ENCODE measurements at places on chromosomes 1 and 21. TPM values are rescaled to one million over a fixed set of nuclear protein-coding genes. Genes with fewer than 3 reads are reported as not detected.

GRCh38 chr1:193763266-193763665, 576.9 kb upstream of the B3GALT2 start:
- H3K27ac ChIP-seq = no peak overlapping the region
- H3K4me1 ChIP-seq = peaks cover 8% of the 10 kb centered on the region
- no peak for ATAC-seq
- H3K4me3 ChIP-seq = no peak overlapping the region
- H3K27me3 ChIP-seq = no peaks in the 10 kb centered on the region

The RGS21 gene
- not detected for total RNA-seq

GRCh38 chr1:24409535-24409934, 4.0 kb downstream of the STPG1 start:
- H3K4me3 ChIP-seq = no peak overlapping the region
- H3K27ac ChIP-seq = no peak overlapping the region

DNA sequence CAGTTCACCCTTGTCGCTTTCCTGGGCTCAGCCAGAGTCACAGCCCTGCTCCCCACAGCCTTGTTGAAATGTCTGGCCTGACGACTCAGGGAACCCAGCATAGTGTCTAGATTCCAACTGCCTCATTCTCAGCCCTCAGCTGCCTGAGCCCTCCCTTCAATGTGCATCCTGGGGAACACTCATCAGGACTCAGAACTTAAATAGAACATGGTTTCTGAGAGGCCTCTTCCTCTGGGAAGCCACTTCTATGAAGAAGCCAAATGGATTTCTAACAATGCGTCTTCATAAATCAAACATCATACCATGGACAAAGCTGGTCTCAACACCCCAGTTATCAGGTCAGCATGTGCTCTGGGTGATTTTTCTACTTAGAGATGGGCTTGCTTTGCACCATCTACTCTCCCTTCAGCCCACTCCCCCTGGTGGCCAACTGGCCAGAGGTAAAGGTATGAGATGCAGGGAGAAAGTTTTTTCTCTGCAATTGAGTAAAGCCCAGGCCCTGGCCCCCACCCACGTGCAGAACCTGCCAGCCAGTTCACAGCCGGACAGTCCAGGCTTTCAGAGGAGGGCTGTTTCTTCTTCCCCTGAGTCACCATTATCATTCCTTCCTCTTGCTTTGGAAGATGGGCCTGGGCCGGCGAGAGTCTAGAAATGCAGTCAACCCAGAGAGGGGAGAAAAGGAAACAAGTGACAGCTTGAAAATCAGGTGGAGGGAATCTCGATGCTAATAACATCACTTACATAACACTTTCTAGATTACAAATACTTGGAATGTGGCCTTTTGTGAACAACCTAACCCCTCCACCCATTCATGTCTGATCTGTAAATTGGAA, 32.1 kb downstream of the CD244 start:
- ATAC-seq = no peak
- H3K27me3 ChIP-seq = no peaks in the 10 kb centered on the region
- no peak overlapping the region for H3K4me3 ChIP-seq
- H3K36me3 ChIP-seq = no peaks in the 10 kb centered on the region

GRCh38 chr21:25300632-25301031, 306.6 kb downstream of the MRPL39 start:
- no peak for ATAC-seq
- H3K27ac ChIP-seq = no peak overlapping the region
- no peaks in the 10 kb centered on the region for H3K27me3 ChIP-seq
- no peaks in the 10 kb centered on the region for H3K36me3 ChIP-seq
- no peaks in the 10 kb centered on the region for H3K4me1 ChIP-seq
- H3K4me3 ChIP-seq = no peak overlapping the region

- no peaks in the 10 kb centered on the region for H3K27me3 ChIP-seq
- ATAC-seq = no peak
- no peaks in the 10 kb centered on the region for H3K4me1 ChIP-seq
- peak overlapping the region; percentile 48 for H3K27ac ChIP-seq
- H3K36me3 ChIP-seq = no peaks in the 10 kb centered on the region
Observed at GRCh38 chr1:221575605-221576004, 166.3 kb downstream of the DUSP10 start.

The TTC34 gene
- total RNA-seq = 0.27 TPM

DNA sequence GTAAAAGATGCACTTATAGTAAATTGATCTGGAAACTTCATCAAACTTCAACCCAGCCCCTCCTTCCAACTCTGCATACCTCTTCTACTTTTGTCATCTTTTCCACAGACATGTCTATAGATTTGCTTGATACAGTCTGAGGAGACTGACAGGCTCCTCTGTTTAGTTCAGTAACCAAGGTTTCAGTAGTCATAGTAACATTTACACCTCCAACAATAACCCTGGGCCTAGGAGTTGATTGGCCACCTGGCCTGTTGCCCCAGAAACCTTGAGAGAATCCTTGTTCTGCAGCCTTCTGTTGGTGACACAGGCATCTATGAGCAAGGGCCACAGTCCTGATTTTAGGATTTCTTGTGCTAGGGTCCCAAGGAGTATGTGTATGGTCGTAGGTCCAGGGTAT, at the start of gene CFAP141:
TSS of gene CFAP141 (minus strand) at position 138 of the 400 bp plus-strand sequence. CDS start at position 112, 26 bp downstream.
- H3K27ac ChIP-seq = no peak within 1 kb of the TSS
- ATAC-seq = no peak
- no peak within 1 kb of the TSS for H3K4me3 ChIP-seq
- no peaks in the 10 kb centered on the region for H3K4me1 ChIP-seq

GRCh38 chr21:14376854-14377253, 6.1 kb downstream of the HSPA13 start:
- no peak overlapping the region for H3K27ac ChIP-seq
- H3K36me3 ChIP-seq = no peaks in the 10 kb centered on the region
- no peaks in the 10 kb centered on the region for H3K27me3 ChIP-seq

DNA sequence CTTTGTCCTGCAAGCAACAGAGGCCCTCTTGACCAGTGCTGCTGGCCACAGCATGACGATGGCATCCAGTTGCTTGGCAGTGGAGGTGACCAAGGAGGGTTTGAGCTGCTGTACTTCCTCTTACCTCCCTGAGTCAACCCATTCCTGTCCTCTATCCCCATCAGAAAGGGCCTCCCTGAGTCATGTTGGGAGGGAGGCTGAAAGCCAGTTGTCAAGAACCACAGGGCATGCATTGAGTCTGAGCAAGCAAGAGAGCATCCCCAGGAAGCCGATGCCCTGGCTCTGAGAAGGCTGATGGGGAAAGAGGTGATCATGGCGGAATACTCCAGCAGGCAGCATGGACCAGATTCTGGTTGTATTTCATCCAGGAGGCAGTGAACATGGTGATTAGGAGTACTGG, 69.6 kb downstream of the LACTBL1 start:
- no peaks in the 10 kb centered on the region for H3K27me3 ChIP-seq
- ATAC-seq = no peak
- no peak overlapping the region for H3K27ac ChIP-seq
- H3K4me3 ChIP-seq = no peak overlapping the region
- H3K4me1 ChIP-seq = no peaks in the 10 kb centered on the region

The SLAMF9 gene
- total RNA-seq = not detected

- H3K4me3 ChIP-seq = peak within 1 kb of the TSS; percentile 74
Observed at GRCh38 chr1:109655615-109656519, at the start of gene GSTM4. Gene GSTM4 (plus strand): TSS chr1:109656099. CDS start chr1:109656390, 291 bp downstream.

The SON gene
- 134 TPM for total RNA-seq

- H3K4me1 ChIP-seq = no peaks in the 10 kb centered on the region
- H3K27me3 ChIP-seq = no peaks in the 10 kb centered on the region
- H3K4me3 ChIP-seq = no peak overlapping the region
- ATAC-seq = no peak
- H3K36me3 ChIP-seq = no peaks in the 10 kb centered on the region
Observed at GRCh38 chr1:222523852-222524251, 24.1 kb downstream of the HHIPL2 start.

- no peak for ATAC-seq
- H3K36me3 ChIP-seq = no peaks in the 10 kb centered on the region
- H3K27ac ChIP-seq = no peak overlapping the region
- no peak overlapping the region for H3K4me3 ChIP-seq
- no peaks in the 10 kb centered on the region for H3K27me3 ChIP-seq
Observed at GRCh38 chr1:229199261-229200243, 71.4 kb upstream of the RAB4A start.

GRCh38 chr1:111734856-111735255, 4.3 kb downstream of the INKA2 start:
- no peak overlapping the region for H3K4me3 ChIP-seq
- ATAC-seq = no peak
- H3K4me1 ChIP-seq = peaks cover 53% of the 10 kb centered on the region
- peak overlapping the region; percentile 72 for H3K27ac ChIP-seq

The TTC22 gene
- total RNA-seq = not detected

The NR1I3 gene
- not detected for total RNA-seq

The LINGO4 gene
- not detected for total RNA-seq

The ADORA1 gene
- 2.7 TPM for total RNA-seq

DNA sequence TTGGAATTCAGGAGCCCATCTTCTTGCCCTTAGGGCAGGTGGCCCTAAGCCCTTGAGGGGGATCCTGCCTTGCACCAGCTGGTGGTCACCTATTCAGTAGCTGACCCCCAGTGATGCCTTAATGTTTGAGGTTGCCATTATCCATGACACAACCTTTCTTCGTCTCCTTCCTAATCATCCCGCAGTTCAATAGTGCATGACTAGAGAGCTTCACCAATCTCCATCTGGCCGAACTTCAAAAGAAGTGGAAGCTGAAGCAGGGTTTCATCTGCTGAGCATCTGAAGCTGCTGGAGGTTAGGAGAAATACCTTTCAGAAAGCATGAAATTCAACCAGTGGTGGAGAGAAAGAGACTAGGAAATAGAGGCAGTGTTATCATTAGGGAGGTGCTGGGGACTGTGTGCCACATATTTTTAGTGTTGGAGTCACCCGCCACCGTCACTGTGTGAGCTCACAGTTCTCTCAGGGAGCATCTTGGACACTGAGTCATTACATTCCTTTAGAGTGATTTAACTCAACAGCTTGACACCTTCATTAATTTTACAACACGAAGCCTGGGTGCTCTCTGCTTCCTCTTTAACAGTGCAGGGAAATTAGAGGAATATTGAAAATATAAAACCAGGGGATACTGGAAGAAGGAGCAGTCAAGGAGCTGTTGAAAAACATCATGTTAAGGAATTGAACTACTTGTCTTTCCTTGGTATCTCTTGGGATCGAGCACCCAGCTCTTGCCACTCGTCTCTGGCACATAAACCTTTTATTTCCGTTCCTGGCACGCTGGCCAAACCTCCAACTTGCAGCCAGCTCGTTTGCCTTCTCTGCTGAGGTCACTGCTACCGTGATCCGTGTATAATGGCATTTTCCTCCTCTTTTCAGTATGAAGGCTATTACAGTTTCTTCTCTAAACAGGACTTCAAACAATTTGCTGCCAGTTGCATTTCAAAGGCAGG, 53.6 kb downstream of the PEX14 start:
- peak; percentile 96 for ATAC-seq
- no peaks in the 10 kb centered on the region for H3K27me3 ChIP-seq
- H3K27ac ChIP-seq = peak overlapping the region; percentile 66

The ZNF678 gene
- 4.3 TPM for total RNA-seq

- H3K36me3 ChIP-seq = no peaks in the 10 kb centered on the region
- no peak overlapping the region for H3K27ac ChIP-seq
- peak; percentile 50 for ATAC-seq
- H3K27me3 ChIP-seq = peaks cover 4% of the 10 kb centered on the region
- H3K4me3 ChIP-seq = no peak overlapping the region
Observed at GRCh38 chr1:47906009-47906432, 91.2 kb downstream of the TRABD2B start.

DNA sequence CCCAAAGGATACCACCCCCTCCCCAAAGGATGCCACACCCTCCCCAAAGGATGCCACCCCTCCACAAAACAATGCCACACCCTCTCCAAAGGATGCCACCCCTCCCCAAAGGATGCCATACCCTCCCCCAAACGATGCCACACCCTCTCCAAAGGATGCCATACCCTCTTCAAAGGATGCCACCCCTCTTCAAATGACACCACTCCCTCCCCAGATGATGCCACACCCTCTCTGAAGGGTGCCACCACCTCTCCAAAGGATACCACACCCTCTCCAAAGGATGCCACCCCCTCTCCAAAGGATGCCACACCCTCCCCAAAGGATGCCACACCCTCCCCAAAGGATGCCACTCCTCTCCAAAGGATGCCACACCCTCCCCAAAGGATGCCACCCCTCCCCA, 21.6 kb upstream of the TRIM17 start:
- no peak overlapping the region for H3K27ac ChIP-seq
- no peaks in the 10 kb centered on the region for H3K4me1 ChIP-seq
- H3K36me3 ChIP-seq = no peaks in the 10 kb centered on the region
- H3K4me3 ChIP-seq = no peak overlapping the region

The FH gene
- total RNA-seq = 61.4 TPM

GRCh38 chr21:45257673-45258341, 29.9 kb downstream of the POFUT2 start:
- peaks cover 56% of the 10 kb centered on the region for H3K27me3 ChIP-seq
- no peak overlapping the region for H3K4me3 ChIP-seq
- no peak for ATAC-seq
- H3K36me3 ChIP-seq = no peaks in the 10 kb centered on the region
- H3K27ac ChIP-seq = no peak overlapping the region
- no peaks in the 10 kb centered on the region for H3K4me1 ChIP-seq

DNA sequence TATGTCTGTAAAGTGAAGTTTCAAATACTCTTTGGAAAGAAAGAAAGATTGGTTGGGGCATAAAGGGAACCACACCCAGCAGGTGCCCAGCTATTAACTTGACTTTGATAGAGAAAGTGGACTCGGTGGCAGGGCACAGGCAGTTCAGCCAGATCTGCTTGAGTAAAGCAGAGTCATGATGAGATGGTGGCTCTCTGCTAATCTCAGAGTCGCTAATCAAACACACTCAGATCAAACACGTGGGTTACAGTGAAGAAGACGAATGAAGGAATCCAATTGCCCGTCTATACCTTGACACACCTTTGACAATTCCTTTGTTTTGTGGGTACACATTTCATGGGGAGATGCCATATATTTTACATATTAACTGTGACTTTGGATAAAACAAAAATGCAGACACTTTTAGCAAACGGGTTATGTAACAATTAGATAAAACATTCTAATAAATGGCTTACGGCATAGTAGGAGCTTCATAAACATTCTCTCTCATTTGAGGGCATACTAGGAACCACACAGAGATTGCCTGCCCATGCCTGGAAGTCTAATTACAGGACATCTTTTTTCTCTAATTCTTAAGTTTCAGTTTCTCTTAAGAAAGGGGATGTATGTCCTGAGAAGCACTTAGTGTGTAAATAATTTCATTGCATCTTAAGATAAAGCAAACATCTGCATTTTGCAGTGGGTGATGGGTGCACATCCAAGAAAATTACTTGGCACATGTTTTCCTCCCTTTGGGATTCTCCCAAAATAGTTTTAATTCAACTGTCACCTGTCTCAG, 7.2 kb downstream of the CBR1 start:
- no peak for ATAC-seq
- no peak overlapping the region for H3K4me3 ChIP-seq
- peaks cover 8% of the 10 kb centered on the region for H3K4me1 ChIP-seq
- H3K27me3 ChIP-seq = no peaks in the 10 kb centered on the region
- H3K27ac ChIP-seq = no peak overlapping the region
- H3K36me3 ChIP-seq = no peaks in the 10 kb centered on the region

- peaks cover 10% of the 10 kb centered on the region for H3K4me1 ChIP-seq
- no peak overlapping the region for H3K4me3 ChIP-seq
- peak overlapping the region; percentile 41 for H3K27ac ChIP-seq
- H3K36me3 ChIP-seq = no peaks in the 10 kb centered on the region
- ATAC-seq = peak; percentile 73
Observed at GRCh38 chr21:37208056-37208721, 58.9 kb downstream of the VPS26C start.
